ENCODE measurements at places on chromosomes 4 and X.
A peak's percentile ranks its signal among the peaks of the same experiment; 100 is the strongest.

GRCh38 chr4:100357542-100357941 is 160.3 kb downstream of the EMCN start:
- DNase-seq: no peak

DNA sequence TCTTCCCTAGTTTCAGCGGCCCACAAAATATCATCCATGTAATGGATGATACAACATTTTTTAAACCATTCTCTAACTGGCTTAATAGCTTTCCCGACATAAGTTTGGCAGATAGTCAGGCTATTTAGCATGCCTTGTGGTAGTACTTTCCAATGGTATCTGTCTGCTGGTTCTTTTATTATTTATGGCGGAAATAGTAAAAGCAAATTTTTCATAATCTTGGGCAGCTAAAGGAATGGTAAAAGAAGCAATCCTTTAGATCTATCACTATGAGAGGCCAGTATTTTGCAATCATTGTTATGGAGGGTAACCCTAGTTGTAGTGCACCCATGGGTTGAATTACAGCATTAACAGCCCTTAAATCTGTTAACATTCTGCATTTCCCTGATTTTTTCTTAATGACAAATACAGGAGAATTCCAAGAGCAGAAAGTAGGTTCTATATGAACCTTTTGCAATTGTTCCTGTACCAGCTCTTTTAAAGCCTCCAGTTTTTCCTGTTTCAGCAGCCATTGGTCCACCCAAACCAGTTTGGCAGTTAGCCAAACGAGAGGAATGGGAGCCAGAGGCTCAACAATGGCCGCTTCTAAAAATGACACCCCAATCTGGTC is 14.3 kb upstream of the HSD17B11 start:
- no peak for DNase-seq

DNA sequence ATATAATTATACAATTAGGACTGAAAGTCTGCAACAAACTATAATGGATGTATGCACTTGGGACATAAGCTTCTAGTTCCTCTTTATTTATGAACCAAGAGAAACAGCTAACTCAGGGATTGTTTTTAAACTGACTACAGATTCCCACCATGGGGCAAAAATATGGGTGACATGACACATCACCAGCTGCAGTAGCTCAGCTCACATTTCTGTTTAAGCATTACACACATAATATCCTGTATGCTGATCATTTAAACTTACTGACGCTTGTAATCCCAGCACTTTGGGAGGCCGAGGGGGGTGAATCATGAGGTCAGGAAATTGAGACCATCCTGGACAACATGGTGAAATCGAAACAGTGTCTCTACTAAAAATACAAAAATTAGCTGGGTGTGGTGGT is 11.5 kb downstream of the FGB start:
- no peak for DNase-seq

DNA sequence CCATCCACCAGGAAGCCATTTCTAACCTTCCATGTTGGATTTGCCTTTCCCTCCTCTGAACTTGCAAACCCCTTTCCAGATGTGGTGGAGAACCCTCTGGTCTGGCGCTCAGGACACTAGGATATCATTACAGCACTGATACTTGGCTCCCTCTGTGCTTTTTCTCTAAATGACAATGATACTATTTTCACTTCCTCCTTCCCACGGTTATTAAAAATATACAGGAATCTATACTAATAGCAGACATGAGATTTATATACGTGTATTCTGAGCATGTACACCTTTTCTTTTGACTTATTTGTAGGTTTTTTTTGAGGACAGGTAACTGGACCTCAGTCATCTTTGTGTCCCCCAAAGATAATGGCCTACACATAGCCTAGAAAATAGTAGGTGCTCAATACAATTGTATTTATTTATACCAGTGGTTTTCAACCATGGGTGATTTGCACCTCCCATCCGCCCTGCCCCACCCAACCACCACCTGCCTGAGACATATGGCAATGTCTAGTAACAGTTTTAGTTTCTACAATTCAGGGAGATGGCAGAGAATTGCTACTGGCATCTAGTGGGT is 60.4 kb upstream of the PLAC8 start:
- DNase-seq: no peak

DNA sequence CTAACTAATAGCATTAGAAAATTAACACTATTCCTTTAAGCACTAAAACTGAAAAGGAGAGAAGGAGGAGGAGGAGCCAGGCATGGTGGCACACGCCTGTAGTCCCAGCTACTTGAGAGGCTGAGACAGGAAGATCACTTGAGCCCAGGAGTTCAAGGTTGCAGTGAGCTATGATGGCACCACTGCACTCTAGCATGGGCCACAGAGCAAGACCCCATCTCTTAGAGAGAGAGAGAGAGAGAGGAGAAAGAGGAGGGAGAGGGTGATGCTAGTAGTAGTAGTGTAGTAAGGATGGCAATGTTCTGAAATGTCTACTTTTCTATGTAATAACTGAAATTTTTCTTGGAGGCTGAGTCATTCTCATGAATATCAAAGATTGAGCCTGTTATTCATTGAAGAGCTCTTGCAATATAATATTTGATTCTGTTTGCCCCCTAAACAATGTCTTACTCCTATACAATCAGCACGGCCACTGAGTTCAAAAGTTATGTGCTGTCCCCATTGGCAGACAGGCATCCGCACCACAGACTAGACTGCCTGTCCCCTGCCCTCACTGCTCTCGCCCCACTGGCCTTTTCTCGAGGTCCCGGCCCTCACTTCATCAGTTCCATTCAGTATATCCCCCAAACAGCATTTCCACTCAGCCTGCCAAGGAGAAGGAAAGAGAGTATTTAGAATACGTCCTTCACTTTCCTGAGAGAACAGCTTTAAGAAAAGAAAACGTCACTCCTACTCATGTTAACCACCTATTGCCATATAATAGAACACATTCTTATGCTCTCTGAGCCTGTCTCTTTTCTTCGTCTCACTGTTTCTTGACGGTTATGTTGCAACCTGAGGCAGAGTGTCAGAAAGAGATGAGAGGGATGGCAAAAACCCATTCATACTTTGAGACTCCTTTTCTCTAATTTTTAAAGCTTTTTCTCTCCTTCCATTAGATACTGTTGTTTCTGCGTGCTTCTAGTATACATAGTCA is 238.1 kb downstream of the PALLD start:
- DNase-seq: no peak

GRCh38 chr4:27161191-27161590 is 300.6 kb downstream of the STIM2 start:
- no peak for DNase-seq

DNA sequence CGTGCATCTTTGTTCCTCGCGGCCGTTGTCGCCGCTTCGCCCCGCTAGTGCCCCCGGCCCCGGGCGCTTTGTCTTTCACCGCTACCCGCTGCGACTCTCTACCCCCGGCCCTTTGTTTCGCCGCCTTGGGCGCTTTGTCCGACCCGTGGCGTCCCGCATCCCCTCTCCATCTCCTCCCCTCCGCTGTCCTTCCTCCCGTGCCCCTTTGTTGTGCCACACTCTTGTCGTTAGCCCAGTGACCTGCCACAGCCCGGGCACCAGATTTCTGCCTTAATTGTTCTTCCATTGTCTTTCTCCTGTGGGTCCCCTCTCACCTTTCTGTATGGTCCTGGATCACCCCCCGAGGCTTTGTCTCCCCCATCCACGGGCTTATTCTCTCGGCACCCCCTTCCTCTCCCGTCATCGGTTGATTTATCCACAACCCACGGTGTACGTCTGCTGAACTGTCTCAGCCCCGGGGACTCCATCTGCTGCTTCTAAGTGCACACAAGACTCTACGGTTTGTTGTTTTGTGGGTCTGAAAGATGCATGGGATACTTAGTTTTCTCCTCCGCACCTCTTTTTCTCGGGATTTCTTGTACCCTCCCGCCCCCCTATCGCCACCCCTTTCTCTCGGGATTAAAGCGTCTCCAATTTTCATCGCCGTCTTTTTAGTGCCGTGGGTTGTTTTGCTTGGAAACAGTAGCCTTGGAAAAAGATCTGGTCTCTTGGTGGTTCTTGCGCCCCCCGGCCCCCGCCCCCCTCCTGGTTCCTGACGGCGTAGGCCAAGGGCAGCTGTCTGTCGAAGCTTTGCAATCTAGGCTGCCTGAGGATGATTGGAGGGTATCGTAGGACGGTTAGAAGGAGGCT is 783 bp downstream of the RBPJ start:
- no peak for DNase-seq

DNA sequence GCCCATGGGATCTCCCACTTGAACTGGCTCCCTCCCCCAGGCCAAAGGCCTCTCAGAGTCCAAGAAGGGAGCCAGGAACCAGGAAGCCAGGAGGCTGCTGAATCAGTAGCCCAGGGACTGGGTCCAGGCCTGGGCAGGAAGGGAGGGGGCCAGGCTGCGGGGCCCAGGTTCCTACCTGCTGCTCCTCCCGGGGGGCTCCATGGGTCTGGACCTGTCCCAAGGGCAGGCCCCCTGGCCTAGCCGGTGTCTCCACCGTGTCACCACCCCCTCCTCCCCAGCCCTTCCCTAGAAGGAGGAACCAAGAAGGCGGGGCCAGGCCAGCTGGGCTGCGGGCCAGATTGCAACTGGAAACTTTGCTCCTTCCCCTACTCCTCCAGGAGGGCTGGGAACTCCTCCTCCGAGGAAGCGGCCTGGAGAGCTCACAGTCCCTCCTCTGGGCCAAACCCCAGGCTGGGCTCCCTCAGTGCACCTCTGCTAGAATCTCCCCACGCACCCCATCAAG is at the start of gene IQSEC2:
Gene IQSEC2, minus strand, starts transcription at position 264 of the 502 bp plus-strand sequence.
- peak; percentile 75 for DNase-seq

DNA sequence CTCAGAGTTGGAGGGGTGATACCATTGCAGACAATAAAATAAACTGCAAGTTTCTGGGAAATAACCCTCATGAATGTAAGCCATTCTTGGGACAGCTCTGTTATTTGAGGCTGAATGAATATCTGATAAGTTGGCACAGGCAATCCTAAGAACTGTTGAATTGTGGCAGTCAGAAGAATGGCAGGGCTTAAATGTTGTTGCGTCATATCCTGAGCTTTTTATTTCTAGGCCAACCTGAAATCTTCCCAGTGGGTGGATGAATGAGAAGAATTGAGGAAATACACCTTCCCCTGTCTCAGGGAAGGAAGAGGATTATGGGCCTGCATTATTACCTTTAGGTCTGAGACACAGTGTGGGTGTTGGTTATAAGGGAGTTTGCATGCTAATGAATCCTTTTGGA is 64.4 kb upstream of the C4orf54 start:
- no peak for DNase-seq

DNA sequence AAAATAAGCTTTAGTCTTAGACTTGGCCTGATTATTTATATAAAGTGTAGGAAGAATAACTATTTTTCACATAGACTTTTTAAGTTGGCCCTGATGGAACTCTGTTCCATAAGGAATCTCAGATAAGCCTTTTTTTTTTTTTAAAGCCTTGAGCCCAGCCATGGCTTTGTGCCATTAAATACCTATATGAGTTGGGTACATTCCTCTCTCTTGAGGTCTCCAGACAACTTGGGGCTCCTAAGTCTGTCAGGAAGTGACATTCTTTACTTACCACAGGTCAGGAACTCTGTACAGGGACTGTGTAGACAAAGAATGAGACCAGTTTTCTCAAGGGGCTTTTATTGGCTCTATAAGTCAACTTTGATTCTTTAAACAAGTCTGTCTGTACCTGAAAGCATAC is 27.1 kb upstream of the IGFBP7 start:
- DNase-seq: no peak

DNA sequence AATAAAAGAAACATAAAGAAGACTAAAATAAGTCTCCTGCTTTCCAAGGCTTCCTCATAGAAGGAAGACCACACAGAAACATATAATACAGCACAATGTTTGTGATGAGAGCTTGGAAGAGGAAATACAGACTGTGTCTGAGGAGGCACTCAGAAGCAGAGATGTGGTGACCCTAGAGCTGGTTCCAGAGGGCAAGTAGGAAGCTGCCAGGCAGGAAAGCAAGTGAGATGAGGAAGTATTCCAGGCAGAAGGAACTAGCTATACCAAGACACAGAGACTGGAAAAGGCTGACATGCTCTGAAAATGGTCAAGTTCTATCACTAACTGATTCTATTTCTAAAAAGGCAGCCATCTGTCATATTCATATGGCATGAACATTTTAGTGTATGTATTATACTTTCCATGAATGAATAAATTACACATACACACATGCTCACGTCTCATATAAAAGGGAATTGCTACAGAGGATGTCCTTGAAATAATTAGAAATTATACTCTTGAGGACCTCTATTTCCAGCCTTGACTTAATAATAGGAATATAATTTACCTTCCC is 16.6 kb upstream of the HSFX2 start:
- DNase-seq: no peak

DNA sequence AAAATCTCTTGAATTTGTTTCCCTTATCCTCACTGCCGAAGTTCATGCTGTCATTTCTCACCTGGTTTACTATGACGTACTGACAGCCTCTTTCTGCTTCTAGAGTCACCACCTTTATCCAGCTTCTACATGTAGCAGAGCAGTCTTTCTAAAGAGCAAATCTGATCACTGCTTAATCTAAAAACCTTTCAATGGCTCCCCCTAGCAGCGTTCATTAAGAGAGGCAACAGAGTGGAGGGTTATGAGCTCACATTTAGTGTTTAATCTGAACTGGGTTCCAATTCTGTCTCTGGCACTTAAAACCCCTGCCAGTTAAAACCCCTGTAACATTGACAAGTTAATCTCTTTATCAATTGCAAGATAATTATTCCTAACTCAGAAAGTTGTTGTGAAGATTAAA is 4.4 kb downstream of the RBPJ start:
- peak; percentile 38 for DNase-seq

DNA sequence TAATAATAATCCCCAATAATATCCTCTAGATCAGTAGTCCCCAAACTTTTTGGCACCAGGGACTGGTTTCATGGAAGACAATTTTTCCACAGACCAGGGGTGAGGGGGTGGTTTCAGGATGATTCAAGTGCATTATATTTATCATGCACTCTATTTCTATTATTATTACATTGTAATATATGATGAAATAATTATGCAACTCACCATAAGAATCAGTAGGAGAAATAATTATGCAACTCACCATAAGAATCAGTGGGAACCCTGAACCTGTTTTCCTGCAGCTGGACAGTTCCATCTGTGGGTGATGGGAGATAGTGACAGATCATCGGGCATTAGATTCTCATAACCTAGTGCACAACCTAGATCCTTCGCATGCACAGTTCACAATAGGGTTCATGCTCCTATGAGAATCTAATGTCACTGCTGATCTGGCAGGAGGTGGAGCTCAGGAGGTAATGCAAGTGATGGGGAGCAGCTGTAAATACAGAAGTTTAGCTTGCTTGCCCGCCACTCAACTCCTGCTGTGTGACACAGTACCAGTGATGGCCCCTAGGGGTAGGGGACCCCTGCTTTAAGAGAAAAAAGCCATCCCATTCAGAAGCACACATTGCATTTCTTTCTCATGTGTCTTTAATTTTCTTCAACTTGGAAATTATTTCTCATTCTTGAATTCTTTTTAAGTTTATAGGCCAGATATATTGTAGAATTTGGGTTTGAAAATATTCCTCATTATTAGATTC is 16.0 kb upstream of the SH3RF1 start:
- no peak for DNase-seq

GRCh38 chrX:38662640-38663039 is 101.3 kb downstream of the TSPAN7 start:
- DNase-seq: no peak

GRCh38 chr4:152356428-152357034 is 179.4 kb downstream of the FBXW7 start:
- no peak for DNase-seq

All from stromal cell of bone marrow (primary cell).